Central memory CD4-positive, alpha-beta T cell (primary cell): ENCODE measurements at places on chromosomes 3 and 15.

GRCh38 chr3:5162102-5162501 lies 25.4 kb upstream of the EDEM1 start:
- no peak for DNase-seq

GRCh38 chr3:177058648-177059047 lies 138.6 kb downstream of the TBL1XR1 start:
- DNase-seq = no peak

DNA sequence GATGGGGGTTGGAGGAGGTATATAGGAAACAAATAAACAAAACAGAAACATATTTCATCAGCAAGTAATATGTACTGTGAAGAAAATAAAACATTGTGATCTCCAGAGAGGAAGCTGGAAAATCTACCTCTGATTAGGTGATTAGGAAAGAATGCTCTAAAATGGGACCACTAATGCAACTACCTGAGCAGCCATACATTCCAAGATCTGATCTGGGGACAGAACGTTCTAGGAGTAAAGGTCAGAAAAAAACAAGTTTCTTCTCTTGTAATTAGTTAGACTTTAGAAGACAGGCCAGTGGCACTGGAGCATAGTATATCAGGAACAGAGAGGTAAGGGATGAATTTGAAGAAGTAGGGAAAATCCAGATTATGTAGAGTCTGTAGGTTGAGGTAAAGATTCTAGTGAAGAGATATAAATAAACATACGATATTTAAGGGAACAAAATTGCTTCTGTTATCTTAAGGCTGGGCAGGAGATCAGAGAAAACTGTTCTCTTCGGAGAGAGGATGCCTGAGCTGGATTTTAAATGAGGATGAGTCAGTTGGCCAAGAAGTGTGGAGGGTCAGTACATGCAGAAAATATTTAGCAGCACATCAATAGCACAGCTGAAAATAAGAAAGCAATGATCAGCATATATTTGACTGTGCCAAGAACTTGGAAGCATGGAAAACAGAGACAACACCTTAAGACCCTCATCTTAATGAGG lies 429.5 kb downstream of the NLGN1 start:
- no peak for DNase-seq

- no peak for DNase-seq
Observed at GRCh38 chr15:36177590-36178302, 401.7 kb upstream of the CDIN1 start.

- DNase-seq = no peak
Observed at GRCh38 chr3:125024817-125025216, 31.0 kb downstream of the HEG1 start.

DNA sequence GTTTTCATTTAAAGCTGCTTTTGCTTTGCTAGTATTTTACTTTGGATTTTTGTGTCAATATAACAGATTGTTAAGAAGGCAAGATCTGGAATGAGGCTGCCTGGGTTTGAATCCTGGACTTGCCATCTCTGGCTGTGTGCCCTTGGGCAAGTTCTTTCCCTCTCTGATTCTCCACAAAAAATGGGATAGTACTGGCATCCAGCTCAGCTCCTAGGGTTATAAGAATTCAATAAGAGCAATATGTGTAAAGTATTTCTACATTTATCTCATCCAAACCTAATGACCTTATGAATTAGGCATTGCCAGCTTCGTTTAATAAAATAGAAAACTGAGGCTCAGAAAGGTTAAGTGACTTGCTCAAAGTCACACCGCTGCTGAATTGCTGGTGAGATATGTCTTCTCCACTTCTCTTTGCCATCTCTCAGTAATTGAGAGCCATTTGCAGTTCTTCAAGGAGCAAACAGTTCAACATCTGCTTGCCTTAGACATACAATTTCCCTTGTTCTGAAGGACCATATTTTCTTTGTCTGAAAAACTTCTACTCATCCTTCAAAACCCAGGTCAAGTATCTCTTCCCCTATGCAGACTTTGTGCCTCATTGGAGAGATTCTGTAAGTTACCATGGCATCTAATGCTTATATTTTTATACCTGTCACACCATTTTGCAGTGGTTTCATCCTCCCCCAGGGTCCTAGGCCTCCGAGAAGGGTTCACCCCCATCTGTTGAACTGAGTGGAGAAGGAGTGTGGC lies 80.8 kb upstream of the TLE3 start:
- DNase-seq = no peak

DNA sequence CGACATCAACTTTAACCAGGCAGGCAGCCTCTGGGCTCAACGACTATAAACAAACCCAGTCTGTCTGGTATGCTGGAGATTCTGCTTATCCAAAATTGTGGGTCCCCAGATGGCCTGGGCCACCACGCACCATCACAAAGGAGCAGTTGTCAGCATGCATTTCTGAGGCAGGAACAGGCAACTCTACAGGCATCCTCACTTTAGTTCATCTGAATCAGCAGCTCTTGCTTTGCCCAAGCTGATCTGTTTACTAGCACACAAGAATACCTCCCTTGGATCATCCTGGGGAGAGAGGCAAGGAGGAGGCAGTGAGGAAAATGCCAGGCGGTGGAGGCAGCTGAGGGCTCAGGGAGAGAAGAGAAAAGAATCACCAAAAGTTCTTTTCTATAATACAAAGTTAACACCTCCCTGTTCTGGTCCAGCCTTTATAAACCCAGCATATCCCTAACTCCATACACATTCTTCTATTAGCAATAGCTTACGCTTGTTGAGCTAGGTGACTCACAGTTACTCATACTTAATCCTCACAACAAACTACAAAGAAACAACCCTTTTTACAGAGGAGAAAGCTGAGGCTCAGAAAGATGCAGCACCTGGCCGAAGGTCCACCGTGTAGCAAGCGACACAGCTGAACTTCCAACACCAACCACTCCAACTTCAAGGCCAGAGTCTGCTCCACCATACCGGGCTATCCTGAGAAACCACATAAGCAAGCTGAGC lies 33.6 kb downstream of the ZDHHC3 start:
- no peak for DNase-seq

- DNase-seq = no peak
Observed at GRCh38 chr3:54939557-54940300, 11.9 kb upstream of the LRTM1 start.
